Right ventricle myocardium superior (tissue), 1 donor: ENCODE measurements at places on chromosomes 2 and 18.

DNA sequence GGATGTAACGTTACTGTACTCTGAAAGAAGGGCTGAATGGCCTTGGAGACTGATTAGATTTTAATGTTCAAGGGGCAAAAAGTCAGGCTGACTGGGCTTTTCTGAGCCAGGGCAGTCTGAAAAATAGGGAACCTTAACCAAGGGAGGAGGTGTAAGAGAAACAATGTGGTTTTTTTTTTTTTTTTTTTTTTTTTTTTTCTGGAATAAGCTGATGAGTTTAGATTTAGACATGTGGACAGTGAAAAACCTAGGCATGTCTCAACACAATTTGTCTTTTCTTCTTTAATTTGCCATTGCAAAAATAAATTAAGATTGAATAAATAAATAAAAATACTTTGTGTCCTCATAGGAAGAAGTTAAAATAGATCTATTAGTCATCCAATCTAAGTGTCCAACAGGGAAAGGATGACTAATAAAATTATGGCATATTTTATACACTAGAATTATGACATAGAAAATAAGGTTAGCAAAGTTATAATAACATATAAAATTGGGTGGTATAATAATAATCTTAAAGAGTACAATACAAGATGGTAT is 237.6 kb upstream of the TRIB2 start:
- no peak for DNase-seq

GRCh38 chr2:150548527-150548926 is 61.1 kb upstream of the RND3 start:
- DNase-seq: no peak

GRCh38 chr2:23323917-23324680 is 60.9 kb upstream of the KLHL29 start:
- DNase-seq: no peak

- DNase-seq: no peak
These were observed 314.2 kb downstream of the PID1 start for GRCh38 chr2:228956701-228957474.

- no peak for DNase-seq
These were observed 143.1 kb downstream of the SETBP1 start for GRCh38 chr18:44823782-44824181.

- no peak for DNase-seq
These were observed 66.3 kb downstream of the AOX1 start for GRCh38 chr2:200652158-200652557.

DNA sequence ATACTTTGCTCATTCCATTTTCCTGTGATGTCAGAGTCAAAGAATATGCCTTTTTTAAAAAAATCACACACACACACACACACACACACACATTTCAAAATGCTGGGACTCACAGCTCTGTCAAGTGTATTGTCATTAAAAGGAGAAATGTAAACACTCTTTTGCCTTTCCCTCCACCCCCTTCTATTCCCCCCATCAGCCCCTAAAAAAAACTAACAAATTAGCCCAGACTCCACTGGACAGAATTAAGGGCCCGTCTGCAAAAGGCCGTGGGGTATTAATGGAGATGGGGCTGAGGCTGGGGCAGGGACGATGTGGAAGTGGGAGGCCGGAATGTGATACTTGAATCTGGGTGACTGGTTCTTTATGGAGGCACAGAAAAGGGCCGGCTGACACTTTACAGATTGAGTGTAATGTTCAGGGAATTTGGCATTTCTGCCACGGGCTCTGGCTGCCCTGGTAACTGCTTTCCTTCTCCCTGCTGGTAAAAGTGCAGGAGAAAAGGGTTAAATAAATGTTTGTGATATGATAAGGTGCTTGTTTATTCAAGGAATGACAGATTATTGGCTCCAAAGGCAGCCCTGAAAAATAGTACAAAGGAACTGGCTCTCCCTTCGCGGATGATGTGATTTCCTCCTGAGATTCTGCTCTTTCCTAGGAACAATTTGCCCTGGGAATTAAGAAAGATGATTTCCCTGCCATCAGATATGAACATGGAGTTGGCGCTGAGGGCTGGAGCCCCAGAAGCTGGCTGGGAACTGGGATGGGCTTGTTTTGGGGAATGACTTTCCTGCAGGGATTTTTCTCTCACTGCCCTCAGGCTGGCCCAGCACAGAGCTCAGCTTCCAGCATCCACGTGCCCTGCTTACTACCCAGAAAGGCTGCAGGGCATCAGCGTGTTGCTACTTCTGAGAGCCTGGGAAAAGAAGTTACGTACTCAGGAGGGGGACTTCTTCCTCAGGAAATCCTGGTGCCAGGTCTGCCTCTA is 52.8 kb upstream of the CTAGE1 start:
- peak; percentile 46 for DNase-seq

- no peak for DNase-seq
These were observed 887 bp upstream of the ZNF396 start for GRCh38 chr18:35377875-35378573.

GRCh38 chr2:100639588-100640390 is 77.0 kb downstream of the PDCL3 start:
- DNase-seq: no peak

GRCh38 chr18:60147323-60147722 is 225.3 kb downstream of the MC4R start:
- DNase-seq: no peak

- DNase-seq: no peak
These were observed 398.3 kb upstream of the HNRNPA3 start for GRCh38 chr2:176814274-176814673.

GRCh38 chr18:34909637-34910364 is 131.4 kb upstream of the MAPRE2 start:
- no peak for DNase-seq

GRCh38 chr2:37982847-37983246 is 57.8 kb downstream of the RMDN2 start:
- DNase-seq: no peak

DNA sequence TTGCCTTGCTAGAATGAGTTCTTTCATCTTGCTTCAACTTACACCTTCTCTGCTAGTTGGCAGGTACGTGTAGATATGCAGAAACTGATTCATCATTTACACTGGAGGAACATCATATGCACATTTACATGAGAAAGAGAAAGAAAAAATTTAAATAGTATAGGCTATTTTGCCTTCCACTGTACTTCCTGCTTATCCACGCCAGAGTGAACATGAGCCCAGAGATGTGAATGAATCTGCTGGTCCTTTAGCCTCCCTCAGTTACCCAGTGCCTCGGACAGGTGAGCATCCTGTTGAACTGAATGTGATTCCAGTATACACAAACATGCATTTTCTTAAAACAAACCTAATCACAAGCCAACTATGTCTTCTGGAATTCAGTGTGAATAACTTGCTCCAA is 83.6 kb downstream of the SESTD1 start:
- no peak for DNase-seq

DNA sequence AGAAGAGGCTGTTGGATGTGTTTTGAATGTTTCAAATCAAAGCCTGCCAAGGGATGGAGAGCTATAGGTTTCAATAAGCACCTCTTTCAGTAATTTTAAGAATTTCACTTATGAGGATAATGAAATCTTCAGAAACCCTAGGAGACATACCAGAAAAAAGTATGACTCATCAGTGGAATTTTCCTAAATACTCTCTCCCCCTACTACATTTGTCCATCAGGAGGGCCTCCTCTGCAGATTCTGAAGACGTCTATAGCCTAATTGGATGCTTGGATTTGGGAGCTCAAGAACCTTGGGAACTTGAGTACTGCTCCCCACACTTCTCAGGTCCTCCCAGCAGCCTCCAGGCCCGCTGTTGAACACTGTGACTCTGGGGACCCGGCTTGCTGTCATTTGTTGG is 374.3 kb downstream of the SLC4A3 start:
- no peak for DNase-seq

DNA sequence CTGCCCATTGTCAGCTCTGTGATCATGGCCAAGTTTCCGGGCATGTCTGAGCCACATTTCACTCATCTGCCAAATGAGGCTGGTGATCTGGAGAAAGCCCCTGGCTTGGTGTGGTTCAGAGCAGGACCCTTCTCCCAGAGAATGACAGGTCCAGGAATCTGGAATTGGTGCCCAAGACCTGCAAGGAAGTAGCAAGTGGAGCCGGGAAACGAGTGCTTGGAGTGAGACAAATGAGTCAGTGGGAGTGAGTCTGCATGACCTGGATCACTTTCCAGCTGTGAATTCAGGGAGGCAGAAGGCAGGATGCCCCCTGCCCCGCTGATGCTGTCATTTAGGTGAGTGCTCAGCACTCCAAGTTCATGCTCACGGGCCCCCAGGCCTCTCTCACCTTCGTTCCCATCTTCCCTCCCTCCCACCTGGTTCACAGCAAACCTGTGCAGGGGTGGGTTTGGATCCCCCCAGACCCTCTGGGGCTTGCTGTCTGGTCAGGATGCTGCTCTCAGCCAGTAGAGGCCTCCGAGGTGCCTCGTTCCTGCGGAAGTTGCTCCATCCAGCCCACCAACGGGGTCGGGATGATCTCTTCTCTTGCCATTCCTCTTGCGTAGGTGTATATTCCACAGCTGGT is 104.4 kb downstream of the INHBB start:
- DNase-seq: no peak

DNA sequence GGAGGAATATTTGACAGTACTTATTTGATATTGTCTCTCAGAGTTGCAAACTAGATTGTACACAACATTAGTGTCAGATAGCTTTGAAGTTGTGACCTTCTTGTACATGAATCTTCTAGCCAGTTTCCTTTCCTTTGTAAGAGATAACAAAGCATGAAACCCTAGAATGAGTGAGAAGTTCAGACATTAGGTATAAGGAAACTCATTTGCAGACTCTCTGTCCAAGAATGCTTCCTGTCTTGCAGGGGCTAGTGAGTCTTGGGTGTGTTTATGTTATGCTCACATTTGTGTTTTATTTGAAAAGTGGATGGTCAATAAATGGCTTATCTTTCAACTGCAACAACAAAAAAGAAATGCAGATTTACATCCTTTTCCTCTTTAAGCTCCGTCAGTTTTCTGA is 1.4 kb downstream of the BOD1L2 start:
- DNase-seq: no peak

DNA sequence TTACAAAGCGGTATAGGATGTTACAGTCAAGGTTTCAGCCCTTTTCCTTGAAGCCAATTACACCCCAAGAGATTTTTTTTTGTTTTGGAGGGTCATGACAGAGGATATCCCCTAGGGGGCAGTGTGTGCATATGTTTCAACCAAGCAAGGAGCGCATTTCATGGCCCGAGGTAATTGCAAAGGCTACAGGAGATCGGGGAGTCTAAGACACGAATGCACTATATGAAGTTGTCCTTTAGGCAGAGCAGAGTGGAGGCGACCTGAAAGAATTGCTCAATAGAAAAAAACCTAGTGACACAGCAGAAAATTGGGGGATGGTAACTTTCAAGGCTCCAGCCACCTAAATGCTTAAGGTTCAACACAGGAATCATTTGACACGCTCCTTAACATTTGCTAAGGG is 219.8 kb upstream of the PARD3B start:
- no peak for DNase-seq

GRCh38 chr2:15636972-15637785 is 45.5 kb downstream of the DDX1 start:
- DNase-seq: peak; percentile 72
